ENCODE measurements at places on chromosomes 5 and 9.

- DNase-seq, result no peak
Measured at GRCh38 chr9:100096378-100096916, 2.4 kb downstream of the ERP44 start.

DNA sequence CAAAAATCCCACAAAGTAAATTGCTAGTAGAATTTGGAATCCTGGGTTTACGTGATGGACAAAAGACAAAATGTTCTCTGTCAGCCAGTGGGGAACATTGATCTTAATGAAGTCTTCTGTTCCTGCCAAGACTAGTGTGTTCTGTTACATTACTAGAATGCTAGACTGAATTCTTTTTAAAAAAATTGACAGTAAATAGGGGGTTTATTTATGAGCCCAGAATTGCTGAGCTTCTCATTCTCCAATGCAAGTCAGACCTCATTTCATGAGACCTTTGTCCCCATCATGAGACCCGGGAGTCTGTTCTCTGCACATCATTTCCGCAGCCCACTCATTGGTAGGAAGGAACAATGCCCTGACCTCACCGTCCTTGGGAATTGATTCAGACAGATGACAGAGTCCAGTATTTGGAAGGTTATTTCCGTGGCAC lies 173.8 kb upstream of the OTULINL start:
- DNase-seq, result no peak

GRCh38 chr5:56873056-56873455 lies 36.3 kb upstream of the SETD9 start:
- DNase-seq, result no peak

GRCh38 chr9:2758162-2758897 lies 41.0 kb downstream of the KCNV2 start:
- no peak for DNase-seq

DNA sequence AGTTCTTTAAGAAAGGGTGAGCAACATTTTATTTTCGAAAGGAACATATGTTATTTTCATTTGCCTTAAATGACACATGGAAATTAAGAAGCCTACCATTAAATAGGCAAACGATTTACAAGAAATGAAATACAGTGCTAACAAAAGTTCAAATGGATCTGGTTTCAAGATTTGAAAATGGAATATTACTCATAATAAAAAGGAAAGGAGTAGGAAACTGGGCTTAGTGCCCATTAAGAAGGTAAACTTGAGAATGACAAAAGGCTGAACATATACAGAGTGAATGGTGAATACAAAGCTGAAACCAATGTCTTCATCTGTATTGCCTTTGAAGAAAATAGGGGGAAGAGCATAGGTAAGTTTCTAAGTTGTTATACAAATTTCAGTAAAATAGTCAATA lies 974.2 kb upstream of the C9orf72 start:
- no peak for DNase-seq

DNA sequence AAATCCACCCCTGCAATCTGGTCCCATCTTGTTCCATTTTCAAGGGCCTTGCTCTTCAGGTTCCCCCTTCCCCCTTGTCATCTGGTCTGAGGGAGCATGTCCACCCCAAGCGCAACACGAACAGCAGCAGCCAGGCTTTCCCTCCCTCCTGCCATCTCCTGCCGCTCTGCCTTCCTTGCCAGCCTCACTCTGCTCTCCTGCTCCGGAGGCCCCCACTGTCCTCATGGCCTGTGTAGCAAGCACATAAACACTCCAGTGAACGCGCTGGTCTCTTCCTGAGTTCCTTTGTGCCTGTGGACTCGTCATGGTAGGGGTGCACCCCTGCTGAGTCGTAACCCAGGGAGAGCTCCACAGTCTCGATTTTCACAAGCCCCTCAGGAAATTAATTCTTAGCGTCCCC lies 29.9 kb downstream of the TENT4A start:
- DNase-seq, result no peak

GRCh38 chr5:72658761-72659540 lies 151.7 kb upstream of the ZNF366 start:
- no peak for DNase-seq

- no peak for DNase-seq
Measured at GRCh38 chr9:128703616-128704355, 1.5 kb downstream of the PKN3 start.

- no peak for DNase-seq
Measured at GRCh38 chr9:35755071-35755470, 995 bp upstream of the MSMP start.

DNA sequence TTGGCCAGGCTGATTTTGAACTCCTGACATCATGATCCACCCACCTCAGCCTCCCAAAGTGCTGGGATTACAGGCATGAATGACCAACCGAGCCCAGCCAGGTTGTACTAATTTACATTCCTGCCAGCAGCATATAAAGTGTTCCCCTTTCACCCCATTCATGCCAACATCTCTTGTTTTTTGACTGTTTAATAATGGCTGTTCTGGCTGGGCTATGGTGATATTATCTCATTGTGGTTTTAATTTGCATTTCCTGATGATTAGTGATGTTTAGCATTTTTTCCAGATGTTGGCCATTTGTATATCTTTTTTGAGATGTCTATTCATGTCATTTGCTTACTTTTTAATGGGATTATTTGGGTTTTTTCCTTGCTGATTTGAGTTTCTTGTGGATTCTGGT lies 87.3 kb downstream of the INVS start:
- no peak for DNase-seq

- no peak for DNase-seq
Measured at GRCh38 chr5:109998726-109999125, 309.0 kb downstream of the MAN2A1 start.

- no peak for DNase-seq
Measured at GRCh38 chr5:62330302-62330701, 24.3 kb downstream of the KIF2A start.

DNA sequence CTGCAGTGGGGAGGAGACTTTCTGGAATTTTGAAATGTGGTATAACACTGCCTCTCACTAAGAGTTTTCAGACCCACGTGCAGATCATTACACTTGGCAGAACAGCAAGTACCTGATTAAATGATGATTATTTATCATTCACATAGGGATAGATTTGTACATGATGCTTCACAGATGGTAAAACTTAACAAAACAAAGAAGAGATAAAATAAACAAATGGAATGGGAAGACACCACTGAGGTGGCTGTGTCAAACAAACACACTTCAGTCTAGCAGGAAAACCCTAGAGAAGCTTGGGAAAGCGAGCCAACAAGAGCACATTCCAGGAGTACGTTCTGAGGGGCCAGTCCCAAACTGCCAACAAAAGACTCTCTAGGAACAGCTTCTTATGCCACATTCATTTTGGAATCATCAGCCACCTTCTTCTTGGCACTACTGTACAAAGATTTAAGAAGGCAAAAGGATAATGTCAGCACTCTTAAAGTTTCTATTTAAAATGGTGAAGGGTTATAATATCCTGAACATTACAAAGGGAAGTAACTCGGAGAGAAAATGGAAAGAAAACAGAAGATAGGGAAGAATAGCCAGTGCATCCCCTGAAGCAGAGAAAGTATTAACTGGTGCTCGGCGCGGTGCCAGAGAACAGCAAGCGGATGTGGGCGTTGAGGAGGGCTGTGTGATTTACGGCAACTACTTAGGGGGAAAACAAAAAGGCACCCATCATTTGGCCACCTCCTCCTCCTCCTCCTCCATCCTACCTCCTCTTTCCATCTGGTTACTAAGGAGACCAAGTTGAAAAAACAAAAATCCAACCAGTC lies 1.6 kb downstream of the MED27 start:
- DNase-seq, result no peak

- DNase-seq, result no peak
Measured at GRCh38 chr9:35954942-35955546, 2.9 kb downstream of the OR2S2 start.

DNA sequence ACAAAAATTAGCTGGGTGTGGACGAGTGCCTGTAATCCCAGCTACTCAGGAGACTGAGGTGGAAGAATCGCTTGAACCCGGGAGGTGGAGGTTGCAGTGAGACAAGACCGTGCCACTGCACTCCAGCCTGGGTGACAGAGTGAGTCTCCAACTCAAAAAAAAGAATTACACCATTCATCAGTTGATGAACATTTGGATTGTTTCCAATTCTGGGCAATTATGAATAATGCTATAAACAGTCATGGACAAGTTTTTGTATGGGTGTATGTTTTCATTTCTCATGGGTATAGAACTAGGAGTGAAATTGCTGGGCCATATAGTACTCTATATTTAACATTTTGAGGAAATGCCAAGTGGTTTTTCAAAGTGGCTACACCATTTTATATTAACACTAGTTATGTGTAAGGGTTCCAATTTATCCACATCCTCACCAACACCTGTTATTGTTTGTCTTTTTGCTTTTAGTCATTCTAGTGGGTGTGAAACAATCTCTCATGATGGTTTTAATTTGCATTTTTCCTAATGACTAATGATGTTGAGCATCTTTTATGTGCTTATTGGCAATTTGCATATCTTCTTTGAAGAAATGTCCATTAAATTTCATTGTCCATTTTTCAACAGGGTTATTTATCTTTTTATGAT lies 9.0 kb upstream of the CCDC125 start:
- DNase-seq, result no peak

GRCh38 chr5:128406803-128407202 lies 131.2 kb downstream of the FBN2 start:
- DNase-seq, result no peak

DNA sequence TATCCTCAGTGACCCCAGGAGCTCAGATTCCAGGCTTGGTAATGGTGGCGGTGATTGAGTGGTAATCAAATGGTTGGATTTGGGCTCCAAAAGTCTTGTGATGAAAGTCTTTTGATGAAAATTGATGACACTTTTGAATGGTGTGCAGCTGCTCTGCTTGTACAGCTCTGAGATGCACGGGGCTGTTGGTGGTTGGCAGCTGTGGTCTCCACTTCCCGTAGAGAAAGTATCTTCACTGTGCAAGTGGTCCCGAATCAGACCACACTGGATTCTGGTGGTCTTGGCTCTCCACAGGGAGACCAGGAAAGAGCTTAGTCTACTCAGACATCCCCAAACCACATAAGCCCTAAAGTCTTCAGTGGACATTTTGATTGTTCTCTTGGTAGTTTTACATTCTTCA lies 96.6 kb downstream of the MARCHF11 start:
- DNase-seq, result no peak

DNA sequence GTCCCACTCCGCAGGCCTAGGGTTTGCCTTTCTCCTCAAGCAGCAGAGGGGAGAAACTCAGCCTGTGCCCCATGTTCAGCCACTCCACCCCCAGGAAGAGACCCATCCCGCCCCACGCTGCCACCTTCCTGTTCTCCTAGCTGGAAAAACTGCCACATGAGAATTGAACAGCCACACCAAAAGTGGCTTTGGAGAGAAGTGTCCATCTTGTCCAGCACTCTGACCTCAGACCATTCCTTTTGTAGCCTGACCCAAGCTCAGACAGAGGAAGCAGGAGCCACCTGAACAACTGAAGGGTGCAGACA lies 8.3 kb upstream of the SLC25A48 start:
- DNase-seq, result no peak

Data from stimulated activated CD4-positive, alpha-beta T cell treated with anti-CD3 and anti-CD28 coated beads, TNF-alpha, amount 100 ng/mL, for 4 hours (primary cell).